ENCODE measurements at places on chromosomes 3 and 15. TPM values are rescaled to one million over a fixed set of nuclear protein-coding genes. Genes with fewer than 3 reads are reported as not detected.

Gene SNX33
- 11.2 TPM for total RNA-seq

Gene SERPINI1
- total RNA-seq = 1.4 TPM

Gene ITPKA
- total RNA-seq = 18.1 TPM

Gene CCDC13
- total RNA-seq = 0.33 TPM

Gene CTXND1
- total RNA-seq = under 0.01 TPM

Gene GAP43
- 0.50 TPM for total RNA-seq

Gene MEGF11
- total RNA-seq = not detected

Gene DUOXA1
- total RNA-seq = not detected

All from uterine smooth muscle cell (primary cell).